ENCODE measurements at places on chromosomes 3 and 15.

DNA sequence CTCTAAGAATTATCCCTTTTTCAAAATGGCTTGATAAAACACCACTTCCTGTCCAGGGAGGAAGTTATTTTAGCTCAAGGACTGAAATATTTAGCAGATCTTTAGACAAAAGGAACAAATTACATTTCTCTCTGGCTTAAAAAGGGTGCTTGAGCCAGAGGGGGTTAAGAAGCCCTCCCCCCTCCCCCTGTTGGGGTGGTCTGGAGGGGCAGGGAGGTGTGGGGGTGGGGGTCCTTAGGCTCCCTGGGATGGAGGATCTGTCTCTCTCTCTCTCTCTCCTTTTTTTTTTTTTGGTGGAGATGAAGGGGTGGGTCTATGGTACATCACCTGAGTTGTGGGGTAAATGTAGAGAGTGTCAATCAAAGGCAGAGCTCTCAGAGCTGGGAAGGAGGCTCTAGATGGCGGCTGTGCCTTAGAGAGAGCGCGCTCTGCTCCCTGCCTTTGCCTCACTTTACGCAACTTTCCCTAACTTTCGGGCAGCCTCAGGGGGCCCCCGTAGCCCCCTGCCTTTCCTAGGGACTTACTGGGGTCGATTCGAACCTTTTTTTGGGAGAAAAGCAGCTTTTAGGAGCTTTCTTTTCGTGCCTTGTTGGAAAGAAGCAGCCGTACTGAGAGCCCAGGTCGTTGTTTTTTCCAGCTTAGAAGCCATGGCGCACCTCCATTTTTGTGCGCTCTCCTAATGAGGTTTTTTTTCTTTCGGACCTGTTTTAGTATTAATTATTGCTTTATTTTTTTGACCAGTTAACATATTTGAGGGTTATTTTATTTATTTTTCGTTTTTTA is at the start of gene CHD2:
TSS of gene CHD2 (plus strand) at position 377 of the 783 bp plus-strand sequence. CDS start 914 bp downstream, outside the sequence.
- DNase-seq, result peak; percentile 86

GRCh38 chr15:68700455-68701123 is 120.1 kb downstream of the ANP32A start:
- DNase-seq, result peak; percentile 26

- DNase-seq, result no peak
Observed at GRCh38 chr3:138186221-138186620, 880 bp upstream of the ARMC8 start.

GRCh38 chr3:44892689-44893088 is 18.3 kb downstream of the TGM4 start:
- no peak for DNase-seq

DNA sequence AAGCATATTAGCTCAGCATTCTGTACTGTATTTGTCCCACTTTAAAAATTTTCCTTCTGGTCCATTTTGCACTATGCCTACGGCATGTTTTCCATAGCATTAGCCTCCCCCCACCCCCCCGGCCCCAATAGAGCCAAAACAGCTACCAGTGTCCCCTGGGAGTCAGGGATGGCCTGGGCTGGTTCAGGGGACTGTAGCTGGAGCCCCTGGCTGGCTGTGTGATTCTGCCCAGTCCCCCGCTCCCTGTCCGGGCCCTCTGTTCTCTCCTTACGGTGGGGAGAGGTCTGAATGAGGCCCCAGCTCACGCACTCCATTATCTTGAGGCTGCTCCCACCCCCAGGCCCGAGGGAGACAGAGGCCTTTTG is 70.1 kb downstream of the KLF15 start:
- DNase-seq, result no peak

GRCh38 chr15:71809346-71809745 is 1.0 kb upstream of the NR2E3 start:
- no peak for DNase-seq

DNA sequence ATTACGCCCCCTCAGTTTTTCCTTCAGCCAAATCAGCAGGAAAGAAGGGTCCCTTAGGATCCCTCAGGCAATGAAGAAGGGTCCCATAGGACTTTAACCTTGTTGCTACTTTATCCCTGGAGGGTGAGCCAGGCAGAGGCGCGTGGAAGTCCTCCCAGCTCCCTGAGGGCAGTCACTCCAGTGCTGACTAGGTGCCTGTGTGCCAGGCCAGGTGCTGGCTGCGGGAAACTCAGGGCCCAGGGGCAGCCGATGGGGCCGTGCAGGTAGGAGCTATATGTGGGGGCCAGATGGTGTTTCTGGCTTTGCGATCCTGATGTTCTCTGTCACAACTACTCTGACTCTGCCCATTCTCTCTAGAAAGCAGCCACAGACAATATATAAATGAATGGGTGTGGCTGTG is 42.8 kb upstream of the IQSEC1 start:
- no peak for DNase-seq

- DNase-seq, result peak; percentile 13
Observed at GRCh38 chr3:134059035-134059601, 29.4 kb upstream of the SLCO2A1 start.

- DNase-seq, result no peak
Observed at GRCh38 chr15:22939051-22939450, 41.1 kb downstream of the CYFIP1 start.

- DNase-seq, result no peak
Observed at GRCh38 chr15:50531766-50532165, 14.7 kb downstream of the USP50 start.

DNA sequence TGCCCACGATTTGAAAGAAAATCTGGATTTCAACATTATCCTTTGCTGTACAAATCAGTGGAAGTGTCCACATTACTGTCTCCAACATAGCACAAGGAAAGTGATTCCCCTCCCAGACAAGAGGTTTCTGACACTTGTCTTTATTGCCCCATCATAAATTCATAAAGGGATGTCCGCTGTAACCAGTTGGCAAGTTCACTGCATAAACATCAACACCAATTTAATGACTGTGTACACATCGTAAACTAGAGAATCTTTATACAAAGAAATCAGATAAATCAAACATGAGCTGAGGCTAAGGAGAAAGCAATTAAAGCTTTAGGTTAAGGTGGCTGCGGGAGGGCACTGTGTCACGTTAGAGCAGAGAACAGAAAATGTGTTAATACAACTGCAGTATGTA is 129.8 kb downstream of the MEIS2 start:
- DNase-seq, result peak; percentile 18

DNA sequence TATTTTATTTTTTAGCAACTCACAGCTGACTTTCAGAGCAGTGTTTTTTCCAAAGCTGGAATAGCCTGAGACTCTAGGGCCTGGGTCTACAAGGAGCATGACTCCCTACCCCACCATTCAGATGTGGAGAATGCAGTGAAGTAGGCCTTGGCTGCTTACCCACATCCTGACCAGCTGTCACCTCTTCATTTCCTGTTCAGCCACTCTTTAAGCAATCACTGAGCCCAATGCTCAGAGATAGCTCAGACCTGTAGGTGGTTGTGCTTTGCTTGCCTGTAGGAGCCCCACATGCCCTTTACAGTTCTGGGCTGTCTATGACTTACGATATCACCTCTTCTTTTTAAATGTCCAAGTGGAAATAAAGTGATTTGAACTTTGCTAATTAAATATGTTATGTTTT is 148.1 kb downstream of the NEK11 start:
- DNase-seq, result no peak

- DNase-seq, result peak; percentile 76
Observed at GRCh38 chr15:41001524-41002214, 48.4 kb downstream of the CHAC1 start.

- no peak for DNase-seq
Observed at GRCh38 chr15:79364571-79365240, 53.8 kb downstream of the TMED3 start.

DNA sequence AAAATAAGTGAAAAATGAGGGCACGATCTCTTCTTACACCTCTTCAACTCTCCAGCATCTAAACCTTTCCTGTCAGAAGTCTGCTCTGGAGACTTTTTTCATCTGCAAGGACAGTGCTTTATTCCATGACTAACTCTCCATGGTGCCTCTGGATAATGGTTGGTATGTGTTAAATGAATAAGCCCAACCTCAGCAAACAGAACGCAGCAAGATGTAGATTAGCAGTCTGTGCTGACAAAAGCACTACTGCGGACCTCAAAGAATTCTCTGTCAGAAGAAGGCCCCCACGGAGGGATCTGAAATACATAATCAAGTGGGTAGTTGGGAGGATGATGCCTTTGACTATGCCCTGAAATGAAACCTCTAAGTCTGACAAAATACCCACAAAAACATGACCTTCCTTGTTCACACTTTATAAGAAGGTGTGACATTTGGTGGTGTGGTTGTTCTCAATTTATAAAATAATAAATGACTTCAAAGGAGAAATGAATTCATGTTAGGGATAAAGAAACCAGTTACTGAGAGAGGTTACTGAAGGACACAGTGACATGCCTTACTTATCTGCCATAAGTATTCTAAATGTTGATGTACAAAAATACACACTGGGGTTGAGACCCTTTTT is 43.2 kb upstream of the ADCY5 start:
- no peak for DNase-seq

- peak; percentile 35 for DNase-seq
Observed at GRCh38 chr15:69562116-69562515, 109.5 kb downstream of the RPLP1 start.
